NCI-H510A treated with DMSO at 0.1 percent for 48 hours (cell line): ENCODE measurements at places on chromosomes 12 and 14.

- DNase-seq, result no peak
Measured at GRCh38 chr12:16155938-16156337, 121.5 kb downstream of the SLC15A5 start.

GRCh38 chr12:42794806-42795205 lies 205.3 kb upstream of the PRICKLE1 start:
- DNase-seq, result no peak

GRCh38 chr14:50970886-50971781 lies 26.9 kb upstream of the PYGL start:
- no peak for DNase-seq

GRCh38 chr12:48105867-48106680 lies at the start of gene SENP1:
Gene SENP1 (minus strand): TSS chr12:48106079. CDS start chr12:48101472, 4,607 bp downstream.
- DNase-seq, result peak; percentile 91

- no peak for DNase-seq
Measured at GRCh38 chr12:15757553-15758255, 31.5 kb downstream of the EPS8 start.

DNA sequence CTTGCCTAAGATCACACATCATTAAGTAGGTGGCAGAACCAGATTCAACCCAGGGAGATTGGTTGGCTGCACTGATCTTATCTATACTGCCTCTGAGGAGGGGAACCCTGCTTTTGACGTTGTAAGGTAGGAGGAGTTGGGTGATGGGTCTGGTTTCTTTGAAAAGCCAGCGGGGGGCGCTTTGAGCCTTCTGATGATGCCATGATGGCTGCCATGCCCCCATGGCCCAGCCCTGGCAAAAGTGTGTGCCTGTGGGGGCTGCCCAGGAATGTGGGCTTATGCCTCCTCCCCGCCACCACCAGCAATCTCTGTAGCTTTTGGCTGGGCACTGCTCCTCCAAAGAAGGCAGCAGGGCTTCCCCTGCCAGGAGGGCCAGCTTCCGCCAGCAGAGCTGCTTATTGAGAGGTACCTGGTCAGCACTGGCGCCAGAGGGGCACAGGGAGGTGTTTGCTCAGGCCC lies 224.3 kb downstream of the SLC41A2 start:
- no peak for DNase-seq

- peak; percentile 58 for DNase-seq
Measured at GRCh38 chr14:60657456-60658210, 8.4 kb upstream of the SIX1 start.

DNA sequence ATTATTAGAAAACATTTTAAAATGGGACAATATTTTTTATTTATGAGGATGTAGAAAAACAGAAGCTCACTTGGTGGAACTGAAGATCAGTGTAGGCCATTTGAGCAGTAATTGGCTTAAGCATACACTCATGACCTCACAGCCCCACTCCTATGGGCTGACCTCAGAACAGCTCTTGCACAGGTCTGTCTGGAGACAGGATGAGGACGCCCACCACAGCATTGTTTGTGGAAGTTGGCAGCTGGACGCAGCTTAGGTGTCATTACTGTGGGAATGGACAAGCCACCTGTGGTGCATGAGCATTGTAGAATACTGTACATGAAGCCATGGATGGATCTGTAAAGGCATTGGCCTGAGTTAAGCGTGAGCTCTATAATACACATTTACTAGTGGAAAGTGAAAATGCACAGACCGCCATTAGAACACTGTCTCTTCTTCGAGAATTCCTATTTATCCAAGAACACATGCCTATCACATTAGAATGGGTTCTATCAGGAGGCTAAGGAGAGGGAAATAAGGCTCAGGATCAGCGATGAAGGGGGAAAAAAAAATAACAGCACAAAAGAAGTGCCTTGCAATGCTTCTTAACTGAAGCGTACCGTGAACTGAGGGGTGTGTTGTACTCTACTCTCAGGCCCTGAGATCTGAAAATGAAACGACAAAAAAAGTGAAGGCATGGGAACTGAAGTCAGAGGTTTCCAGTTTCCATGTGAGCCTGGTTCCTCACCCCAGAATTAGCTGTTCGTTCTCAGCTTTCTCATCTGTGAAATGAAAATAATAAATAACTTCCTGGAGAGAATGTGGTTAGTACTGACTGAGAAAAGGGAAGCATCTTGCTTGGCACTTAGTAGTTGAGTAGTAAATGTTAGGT lies 33.6 kb downstream of the KCNA1 start:
- DNase-seq, result no peak

DNA sequence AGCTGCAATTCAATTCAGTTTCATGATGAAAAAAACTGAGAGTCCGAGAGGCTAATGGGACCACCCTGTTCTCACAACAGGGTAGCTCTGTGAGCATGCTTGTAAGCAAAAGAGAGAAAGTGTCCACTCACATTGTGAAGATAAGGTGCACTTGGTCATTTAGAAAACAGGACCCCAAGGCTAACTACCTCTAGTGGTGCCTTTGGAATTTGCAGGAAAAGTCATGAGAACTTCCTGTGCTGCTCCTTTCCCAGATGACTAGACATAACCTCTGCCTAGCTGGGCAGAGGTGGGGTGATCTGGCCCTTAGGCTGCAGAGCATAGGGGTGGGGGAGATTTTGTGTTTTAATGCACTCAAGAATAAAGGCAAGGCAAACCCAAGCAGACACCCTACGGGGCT lies 118.9 kb downstream of the STAB2 start:
- DNase-seq, result no peak

DNA sequence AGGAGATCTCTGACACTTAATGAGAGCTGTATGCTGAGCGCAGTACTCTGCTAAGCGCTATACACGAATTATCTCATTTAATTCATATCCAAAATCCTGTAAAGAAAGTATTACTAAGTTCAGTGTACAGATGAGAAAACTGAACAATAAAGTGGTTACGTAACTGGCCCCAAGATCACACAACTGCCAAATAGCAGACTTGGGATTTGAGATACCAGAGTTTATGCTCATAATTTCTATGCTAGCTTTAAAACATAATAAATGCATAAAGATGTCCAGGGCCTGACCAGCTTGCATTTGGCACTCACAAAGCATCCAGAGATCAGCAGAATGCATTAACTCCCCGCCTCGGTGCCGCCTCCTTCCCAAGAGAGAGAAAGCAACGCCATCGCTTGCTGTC lies 83.2 kb upstream of the PWP1 start:
- DNase-seq, result no peak

DNA sequence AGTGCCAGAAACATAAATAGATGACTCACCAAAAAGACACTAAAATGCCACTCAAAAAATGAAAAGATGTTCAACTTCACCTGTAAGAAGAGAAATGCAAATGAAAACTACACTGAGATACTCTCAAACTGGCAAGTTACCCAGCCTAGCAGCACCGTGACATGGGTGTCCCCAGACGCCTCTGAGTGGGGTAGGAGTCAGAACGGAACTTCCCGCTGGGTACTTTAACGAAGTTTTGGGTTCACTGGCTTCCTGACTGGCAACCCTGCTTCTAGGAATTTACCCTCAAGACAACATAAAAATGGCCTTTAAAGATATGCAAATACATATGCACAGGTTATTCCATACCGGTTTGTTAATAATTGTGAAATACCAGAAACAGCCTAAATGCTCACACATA lies 52.6 kb downstream of the RIMBP2 start:
- no peak for DNase-seq

- DNase-seq, result no peak
Measured at GRCh38 chr14:95472819-95473251, 43.6 kb downstream of the SYNE3 start.

GRCh38 chr12:110741341-110742095 lies 1.2 kb downstream of the PPP1CC start:
- peak; percentile 18 for DNase-seq

GRCh38 chr14:24108336-24108874 lies 6.2 kb upstream of the DCAF11 start:
- DNase-seq, result no peak

DNA sequence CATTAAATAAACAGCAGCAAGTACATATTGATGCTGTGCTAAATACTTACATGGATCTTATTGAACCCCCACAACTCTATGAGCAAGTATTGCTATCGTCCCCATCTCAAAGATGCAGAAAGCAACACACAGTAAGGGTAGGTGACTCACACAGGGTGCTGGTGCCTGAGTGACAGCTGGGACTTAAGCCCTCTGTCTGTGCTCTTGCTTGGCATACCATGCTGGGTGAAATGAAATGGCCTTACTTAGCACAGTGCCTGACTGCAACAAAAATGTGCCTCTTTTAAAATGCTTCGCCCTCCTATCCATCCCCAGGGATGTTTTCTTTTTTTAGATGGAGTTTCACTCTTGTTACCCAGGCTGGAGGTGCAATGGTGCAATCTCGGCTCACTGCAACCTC lies 788 bp downstream of the TEX52 start:
- DNase-seq, result no peak

DNA sequence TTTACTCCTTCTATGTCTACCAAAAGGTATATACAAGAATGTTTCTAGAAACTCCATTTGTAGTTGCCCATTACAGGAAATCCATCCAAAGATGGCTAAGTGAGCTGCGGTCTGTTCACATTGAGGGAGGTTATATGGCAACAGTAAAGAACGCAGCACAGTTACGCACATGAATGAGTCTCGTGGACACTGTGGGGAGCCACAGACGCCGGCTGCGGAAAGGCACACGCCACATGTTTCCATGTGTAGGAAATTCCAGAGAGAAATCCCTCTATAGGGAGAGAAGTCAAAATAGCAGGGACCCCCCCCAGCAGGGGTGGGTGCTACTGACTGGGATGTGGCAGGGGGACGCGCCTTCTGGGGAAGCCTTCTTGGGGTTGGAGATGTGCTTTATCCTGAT lies 139.0 kb upstream of the NCOR2 start:
- DNase-seq, result no peak

GRCh38 chr12:69988481-69989321 lies 163.7 kb downstream of the MYRFL start:
- DNase-seq, result no peak

DNA sequence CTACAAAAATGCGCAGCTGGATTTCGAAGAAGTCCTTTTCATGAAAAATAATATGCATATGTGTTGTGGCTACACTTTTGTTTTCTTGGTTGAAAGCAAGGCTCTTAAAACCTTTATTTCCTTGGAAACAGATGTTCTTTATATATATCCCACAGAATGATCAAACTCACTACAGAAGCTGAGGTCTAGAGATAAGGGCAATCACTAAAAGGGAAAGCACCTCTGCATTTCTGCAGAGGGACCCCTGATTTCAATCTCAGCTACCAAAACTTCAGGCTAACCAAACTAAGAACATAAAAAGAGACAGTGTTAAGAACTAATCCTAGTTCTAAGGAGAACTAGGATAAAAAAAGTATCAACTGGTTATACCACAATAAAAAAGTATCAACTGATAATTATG lies 65.4 kb upstream of the CDKL1 start:
- DNase-seq, result no peak

DNA sequence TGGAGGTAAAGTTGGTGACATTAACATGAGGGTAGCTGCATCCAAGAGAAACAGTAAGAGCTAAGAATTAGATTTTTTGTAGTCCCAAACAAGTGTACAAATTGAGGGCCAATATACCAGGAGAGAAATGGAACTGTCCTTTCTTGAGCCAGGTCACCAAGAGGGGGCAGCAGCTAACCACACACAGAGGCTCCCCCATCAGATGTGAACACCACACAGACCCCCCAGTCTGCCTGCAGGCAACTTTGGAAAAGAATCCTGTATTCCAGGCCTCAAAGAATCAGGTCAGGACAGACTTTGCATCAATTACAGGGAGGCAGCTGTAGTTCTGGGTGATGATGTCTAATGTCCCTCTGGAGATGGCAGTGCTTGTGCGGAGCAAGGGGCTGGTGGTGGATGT lies 77.9 kb downstream of the SPTB start:
- peak; percentile 11 for DNase-seq
